HEK293T (cell line): ENCODE measurements at places on chromosomes 11 and 22.

DNA sequence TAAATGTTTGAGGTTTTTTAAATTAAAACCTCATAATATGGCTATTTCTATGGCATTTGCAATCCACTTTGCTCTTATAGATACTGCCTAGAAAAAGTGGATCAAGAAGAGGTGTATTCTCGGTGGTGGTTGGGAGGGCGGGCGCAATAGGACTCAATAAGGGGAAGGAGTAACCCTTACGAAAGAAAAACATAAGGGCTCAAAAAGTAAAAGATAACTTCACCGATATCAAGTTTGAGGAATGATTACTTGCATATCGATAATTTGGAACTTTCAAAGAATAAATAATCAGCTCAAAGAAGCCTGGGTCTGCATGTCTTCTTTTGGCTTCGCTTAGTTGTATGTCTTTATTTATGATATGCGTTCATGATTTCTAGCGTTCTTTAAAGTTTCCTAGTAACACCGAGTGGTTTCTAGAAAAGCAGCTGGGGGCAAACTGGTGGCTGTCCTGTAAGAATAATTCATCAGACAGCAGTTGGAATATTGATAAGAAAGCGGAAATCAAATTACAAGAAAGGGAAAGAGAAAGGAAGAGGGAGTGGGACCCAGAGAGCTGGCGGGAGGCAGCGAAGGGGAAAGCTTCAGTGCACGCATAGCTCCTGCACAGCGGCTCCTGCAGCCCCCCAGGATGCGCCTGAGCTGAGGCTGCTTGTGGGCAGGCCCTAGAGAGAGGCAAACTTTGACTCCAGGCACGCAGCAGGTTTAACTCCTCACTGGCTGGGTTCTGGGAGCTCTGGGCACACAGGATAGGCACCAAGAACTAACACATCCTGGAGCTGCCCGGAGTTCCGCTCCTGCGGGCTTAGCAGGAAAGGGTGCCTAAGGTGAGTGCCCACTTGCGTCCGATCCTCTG lies 9.1 kb upstream of the FLI1 start:
- no peak for DNase-seq

- DNase-seq = no peak
These were observed 73.6 kb downstream of the RPL27A start for GRCh38 chr11:8756201-8756600.

GRCh38 chr11:96538104-96538503 lies 148.3 kb downstream of the JRKL start:
- no peak for DNase-seq

- DNase-seq = no peak
These were observed 14.6 kb downstream of the BBOX1 start for GRCh38 chr11:27055065-27055682.

GRCh38 chr11:109383306-109383705 lies 38.7 kb upstream of the C11orf87 start:
- DNase-seq = no peak

DNA sequence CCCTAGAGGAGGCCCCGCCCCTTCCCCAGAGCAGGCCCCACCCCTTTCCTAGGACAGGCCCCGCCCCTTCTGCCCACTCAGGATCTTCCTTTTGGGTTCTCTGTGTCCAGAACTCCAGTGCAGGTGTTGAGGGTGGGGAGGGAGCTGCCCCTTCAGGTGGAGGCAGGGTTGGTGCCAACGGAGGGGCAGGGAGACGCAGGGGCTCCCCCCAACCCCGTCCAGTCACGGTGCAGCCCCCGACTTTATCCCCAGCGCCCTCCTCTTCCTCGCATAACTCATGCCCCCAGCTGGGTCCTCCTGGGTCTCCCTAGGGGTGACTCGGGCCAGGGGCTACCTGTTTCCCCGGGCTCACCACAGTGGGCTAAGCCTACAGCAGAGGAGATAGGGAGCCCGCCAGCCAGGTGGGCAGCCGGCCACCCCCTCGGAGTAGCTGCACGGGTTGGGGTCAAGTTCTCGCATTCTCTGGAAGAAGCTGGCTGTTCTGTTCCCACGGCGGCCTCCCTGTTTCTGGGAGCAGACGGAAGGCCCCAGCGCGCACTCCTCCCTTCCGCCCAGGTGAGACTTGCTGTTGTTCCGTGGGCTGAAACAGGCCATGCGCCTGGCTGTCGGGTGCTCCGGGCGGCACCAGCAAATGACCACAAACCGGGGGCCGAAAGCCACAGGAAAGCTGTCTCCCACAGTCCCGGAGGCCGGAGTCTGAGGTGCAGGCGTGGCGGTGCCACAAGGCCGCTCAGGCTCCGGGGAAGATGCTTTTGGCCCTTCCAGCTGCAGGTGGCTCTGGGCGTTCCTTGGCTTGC lies 38.9 kb downstream of the MUC2 start:
- DNase-seq = no peak
